ENCODE measurements at places on chromosomes 7 and 10.

DNA sequence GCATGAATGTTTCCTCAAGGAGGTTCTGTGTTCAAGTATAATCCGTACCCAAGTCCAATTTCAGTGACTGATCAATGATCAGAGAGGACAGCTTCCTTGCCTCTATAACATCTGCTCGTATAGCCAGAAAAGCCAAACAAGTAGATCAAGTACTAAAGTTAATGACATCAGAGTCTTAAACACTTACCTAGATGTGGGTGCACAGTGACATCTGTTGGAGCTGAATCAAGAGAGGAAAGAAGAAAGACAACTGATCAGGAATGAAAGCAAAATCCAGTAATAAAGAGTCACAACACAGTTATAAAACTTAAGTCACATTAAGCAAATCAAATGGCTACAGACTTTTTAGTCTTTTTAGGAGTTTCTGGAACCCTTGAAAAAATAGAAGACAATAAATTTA, 236.5 kb downstream of the RELN start:
- H3K4me1 ChIP-seq: no peaks in the 10 kb centered on the region
- no peaks in the 10 kb centered on the region for H3K36me3 ChIP-seq
- no peak for DNase-seq
- no peak overlapping the region for H3K27ac ChIP-seq
- no peak overlapping the region for H3K4me3 ChIP-seq
- no peaks in the 10 kb centered on the region for H3K27me3 ChIP-seq

DNA sequence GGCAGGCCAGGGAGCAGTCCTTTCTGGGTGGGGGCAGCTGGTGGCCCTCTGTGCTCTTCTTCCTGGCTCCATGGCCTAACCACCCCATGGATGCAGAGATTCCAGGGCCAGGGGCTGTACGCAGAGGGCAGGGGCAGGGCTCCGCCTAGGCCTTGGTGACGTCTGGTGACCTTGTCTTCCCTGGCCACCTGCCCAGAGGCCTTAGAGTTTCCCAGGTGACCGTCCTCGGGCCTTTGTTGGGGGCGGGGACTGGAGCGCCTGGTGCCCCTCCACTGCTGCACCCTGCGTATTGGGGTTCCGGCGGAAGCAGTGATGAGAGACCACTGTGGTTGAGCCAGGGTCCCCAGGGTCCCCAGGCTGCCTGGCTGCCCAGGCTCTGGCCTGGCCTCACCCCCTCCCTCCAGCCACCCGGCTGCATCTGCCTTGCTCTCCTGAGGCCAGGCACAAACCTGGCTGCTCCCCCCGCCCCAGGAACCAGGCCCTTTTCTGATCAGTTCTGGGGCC, 10.3 kb downstream of the PWWP2B start:
- H3K27ac ChIP-seq: no peak overlapping the region
- DNase-seq: no peak
- H3K27me3 ChIP-seq: no peaks in the 10 kb centered on the region
- no peak overlapping the region for H3K4me3 ChIP-seq

DNA sequence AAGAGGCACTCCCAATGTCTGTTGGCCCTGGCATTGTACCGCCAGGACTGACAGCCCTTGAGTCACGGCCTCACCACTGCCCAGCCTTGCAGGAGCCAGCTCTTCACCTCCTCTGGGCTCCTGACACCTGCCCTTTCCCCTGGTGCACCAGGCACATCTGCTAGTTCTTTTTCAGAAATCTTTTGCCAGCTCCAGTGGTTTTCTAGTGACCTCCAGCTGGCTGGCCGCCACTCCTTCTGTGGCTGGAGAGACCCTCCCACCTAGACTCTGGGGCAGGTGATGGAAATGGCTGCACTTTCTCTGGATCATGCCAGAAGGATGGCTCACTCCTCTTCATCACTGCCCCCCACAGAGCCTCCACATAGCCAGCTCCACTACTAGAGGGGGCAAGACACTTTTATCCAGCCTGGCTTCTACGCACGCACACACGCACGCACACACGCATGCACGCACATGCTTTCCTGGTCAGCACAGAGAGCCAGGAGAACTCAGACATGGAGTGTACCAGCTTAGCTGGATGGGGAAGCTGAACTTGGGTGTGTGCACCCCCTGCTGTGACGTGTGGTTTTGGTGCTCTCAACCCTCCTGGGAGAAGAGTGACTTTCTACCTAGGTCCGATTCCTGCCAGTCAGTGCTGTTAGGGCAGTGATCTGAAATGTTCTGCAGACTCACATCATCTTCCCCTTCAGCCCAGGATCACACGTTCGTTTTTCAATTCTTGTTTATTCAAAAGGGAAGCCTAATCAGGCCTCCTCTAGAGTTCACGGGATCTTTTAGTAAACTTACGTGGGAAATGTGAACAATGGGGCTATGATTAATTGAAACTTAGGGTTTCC, 222.0 kb downstream of the PRPF18 start:
- H3K36me3 ChIP-seq: no peaks in the 10 kb centered on the region
- no peak overlapping the region for H3K27ac ChIP-seq
- peaks cover 2% of the 10 kb centered on the region for H3K4me1 ChIP-seq

GRCh38 chr7:55534916-55535590, 37.2 kb downstream of the VOPP1 start:
- DNase-seq: peak; percentile 50
- H3K4me1 ChIP-seq: peaks cover 83% of the 10 kb centered on the region
- peak overlapping the region; percentile 88 for H3K27ac ChIP-seq
- peaks cover 20% of the 10 kb centered on the region for H3K36me3 ChIP-seq
- H3K27me3 ChIP-seq: peaks cover 10% of the 10 kb centered on the region

DNA sequence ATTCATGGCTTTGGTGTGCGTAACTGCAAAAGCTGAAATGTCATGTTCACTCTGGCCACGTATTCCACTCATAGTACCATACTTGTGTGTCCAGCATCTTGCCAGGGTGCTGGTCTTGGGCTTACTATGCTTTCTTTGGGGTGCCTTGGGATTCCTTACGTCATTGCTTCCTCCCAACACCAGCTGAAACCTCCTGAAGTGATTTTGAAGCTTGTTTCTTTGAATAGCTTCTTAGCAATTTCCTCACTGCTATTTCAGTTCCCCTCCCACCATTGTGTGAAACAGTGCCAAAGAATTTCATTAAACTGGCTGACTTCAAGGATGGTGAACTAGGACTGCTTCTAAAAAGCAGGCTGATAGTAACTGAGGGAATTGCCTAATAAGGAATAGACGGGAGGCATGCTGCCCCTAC, 36.9 kb downstream of the ENTPD1 start:
- no peak for DNase-seq
- H3K36me3 ChIP-seq: peaks cover 65% of the 10 kb centered on the region
- peaks cover 88% of the 10 kb centered on the region for H3K4me1 ChIP-seq

GRCh38 chr10:20466731-20467130, 430.4 kb downstream of the NEBL start:
- no peaks in the 10 kb centered on the region for H3K36me3 ChIP-seq
- H3K27ac ChIP-seq: no peak overlapping the region
- DNase-seq: no peak
- no peak overlapping the region for H3K4me3 ChIP-seq
- no peaks in the 10 kb centered on the region for H3K4me1 ChIP-seq
- H3K27me3 ChIP-seq: no peaks in the 10 kb centered on the region

GRCh38 chr10:554182-554848, 135.2 kb downstream of the DIP2C start:
- H3K27me3 ChIP-seq: peaks cover 6% of the 10 kb centered on the region
- no peak for DNase-seq
- no peak overlapping the region for H3K27ac ChIP-seq
- no peak overlapping the region for H3K4me3 ChIP-seq
- H3K36me3 ChIP-seq: no peaks in the 10 kb centered on the region
- no peaks in the 10 kb centered on the region for H3K4me1 ChIP-seq

DNA sequence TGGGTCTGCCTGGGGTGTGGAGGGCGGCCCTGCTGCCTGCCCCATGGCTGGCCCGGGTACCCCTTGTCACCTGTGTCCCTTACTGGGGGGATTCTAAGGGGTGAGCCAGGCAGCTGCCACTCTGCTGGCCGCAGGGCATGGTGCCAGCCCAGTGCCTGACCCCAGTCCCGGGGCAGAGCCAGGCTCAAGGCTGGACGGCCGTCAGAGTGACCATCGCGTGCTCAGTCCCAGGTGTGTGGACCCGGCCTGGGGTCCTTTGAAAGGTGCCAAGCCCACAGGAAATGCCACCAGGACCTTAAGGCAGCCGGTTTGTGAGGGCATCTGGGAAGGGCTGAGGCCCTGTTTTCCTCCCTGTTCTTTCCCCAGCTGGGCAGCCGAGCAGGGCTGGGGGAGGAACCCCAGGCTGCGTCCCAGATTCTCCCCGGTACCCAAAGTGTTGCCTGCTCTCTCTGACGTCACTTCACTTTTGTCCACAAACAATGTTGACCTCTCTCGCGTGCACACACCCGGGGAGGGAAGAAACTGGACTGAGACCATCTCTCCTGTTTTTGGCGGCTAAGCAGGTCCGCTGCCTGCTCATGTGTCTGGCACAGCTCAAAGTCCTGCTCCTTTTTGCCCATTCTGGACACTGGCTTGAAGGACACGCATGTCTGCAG, 37.6 kb downstream of the PAPOLB start:
- no peak overlapping the region for H3K4me3 ChIP-seq
- H3K4me1 ChIP-seq: no peaks in the 10 kb centered on the region
- DNase-seq: no peak
- H3K27ac ChIP-seq: no peak overlapping the region
- H3K36me3 ChIP-seq: no peaks in the 10 kb centered on the region

- H3K4me3 ChIP-seq: no peak overlapping the region
- DNase-seq: no peak
- H3K4me1 ChIP-seq: no peaks in the 10 kb centered on the region
- no peak overlapping the region for H3K27ac ChIP-seq
- no peaks in the 10 kb centered on the region for H3K27me3 ChIP-seq
Measured at GRCh38 chr10:92999191-92999590, 61.4 kb upstream of the CYP26C1 start.

- no peak for DNase-seq
- H3K36me3 ChIP-seq: peaks cover 3% of the 10 kb centered on the region
- H3K27me3 ChIP-seq: peaks cover 3% of the 10 kb centered on the region
- H3K27ac ChIP-seq: no peak overlapping the region
- H3K4me1 ChIP-seq: peaks cover 4% of the 10 kb centered on the region
Measured at GRCh38 chr7:40720416-40720815, 585.6 kb downstream of the SUGCT start.

- H3K4me1 ChIP-seq: no peaks in the 10 kb centered on the region
- DNase-seq: no peak
- H3K4me3 ChIP-seq: no peak overlapping the region
- no peak overlapping the region for H3K27ac ChIP-seq
Measured at GRCh38 chr7:32215697-32216096, 145.5 kb upstream of the PDE1C start.

DNA sequence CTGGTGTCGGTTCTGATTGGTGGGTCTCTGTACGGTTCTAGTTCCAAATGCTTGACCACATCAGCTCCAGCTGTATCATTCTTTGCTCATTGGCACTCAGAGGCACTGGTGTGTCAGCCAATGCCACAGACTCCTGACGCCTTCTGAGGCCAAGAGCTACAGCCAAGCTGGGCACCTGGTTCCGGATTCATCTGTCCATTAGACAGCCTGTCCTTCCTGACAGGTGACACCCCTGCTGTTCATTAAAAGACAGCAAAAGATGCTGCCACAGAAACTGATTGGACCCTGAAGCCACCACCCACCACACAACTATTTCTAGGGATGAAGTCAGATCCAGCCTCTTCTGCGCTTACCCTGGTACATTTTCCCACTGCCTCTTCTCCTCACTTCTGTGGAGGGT, 35.6 kb downstream of the COL13A1 start:
- H3K4me1 ChIP-seq: no peaks in the 10 kb centered on the region
- no peak overlapping the region for H3K27ac ChIP-seq
- no peak overlapping the region for H3K4me3 ChIP-seq
- H3K36me3 ChIP-seq: no peaks in the 10 kb centered on the region

DNA sequence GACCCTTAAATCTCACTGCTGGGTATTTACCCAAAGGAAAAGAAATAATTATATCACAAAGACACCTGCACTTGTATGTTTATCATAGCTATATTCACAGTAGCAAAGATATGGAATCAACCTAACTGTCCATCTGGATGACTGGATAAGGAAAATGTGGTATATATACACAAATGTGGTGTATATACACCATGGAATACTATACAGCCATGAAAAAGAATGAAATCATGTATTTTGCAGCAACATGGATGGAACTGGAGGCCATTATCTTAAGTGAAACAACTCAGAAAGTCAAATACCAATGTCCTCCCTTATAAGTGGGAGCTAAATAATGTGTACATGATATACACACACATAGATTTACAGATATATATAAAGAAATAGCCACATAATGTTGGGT, 168.2 kb downstream of the SH2D4B start:
- no peaks in the 10 kb centered on the region for H3K36me3 ChIP-seq
- no peaks in the 10 kb centered on the region for H3K4me1 ChIP-seq
- no peak for DNase-seq

DNA sequence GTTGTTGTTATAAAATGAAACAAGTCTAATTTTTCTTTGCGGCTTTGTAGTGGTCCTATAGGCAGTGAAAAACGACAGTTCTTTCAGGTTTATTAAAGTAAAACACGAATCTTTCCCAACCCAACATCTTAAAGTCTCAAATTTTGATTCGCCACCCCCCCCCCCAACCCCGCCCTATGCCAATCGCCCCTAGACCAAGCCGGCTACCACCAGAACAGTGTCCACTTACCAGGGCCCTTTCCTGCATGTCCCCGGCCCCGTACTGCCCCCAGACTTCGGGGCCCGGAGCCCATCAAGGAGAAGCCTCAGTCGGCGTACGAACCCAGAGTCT, 335 bp upstream of the CHCHD1 start:
- H3K4me1 ChIP-seq: peaks cover 50% of the 10 kb centered on the region
- H3K4me3 ChIP-seq: peak overlapping the region; percentile 87
- peaks cover 19% of the 10 kb centered on the region for H3K36me3 ChIP-seq
- peak overlapping the region; percentile 97 for H3K27ac ChIP-seq
- no peaks in the 10 kb centered on the region for H3K27me3 ChIP-seq
- no peak for DNase-seq

- no peaks in the 10 kb centered on the region for H3K27me3 ChIP-seq
- no peaks in the 10 kb centered on the region for H3K4me1 ChIP-seq
- H3K4me3 ChIP-seq: no peak overlapping the region
- H3K36me3 ChIP-seq: no peaks in the 10 kb centered on the region
- no peak overlapping the region for H3K27ac ChIP-seq
- DNase-seq: no peak
Measured at GRCh38 chr7:51263631-51264484, 52.8 kb downstream of the COBL start.
